ENCODE measurements at places on chromosomes 4 and X.

GRCh38 chr4:95556207-95556859 lies 7.6 kb upstream of the UNC5C start:
- peak; percentile 41 for DNase-seq

- DNase-seq: no peak
These were observed 134.5 kb downstream of the ARHGAP6 start for GRCh38 chrX:11531226-11531625.

DNA sequence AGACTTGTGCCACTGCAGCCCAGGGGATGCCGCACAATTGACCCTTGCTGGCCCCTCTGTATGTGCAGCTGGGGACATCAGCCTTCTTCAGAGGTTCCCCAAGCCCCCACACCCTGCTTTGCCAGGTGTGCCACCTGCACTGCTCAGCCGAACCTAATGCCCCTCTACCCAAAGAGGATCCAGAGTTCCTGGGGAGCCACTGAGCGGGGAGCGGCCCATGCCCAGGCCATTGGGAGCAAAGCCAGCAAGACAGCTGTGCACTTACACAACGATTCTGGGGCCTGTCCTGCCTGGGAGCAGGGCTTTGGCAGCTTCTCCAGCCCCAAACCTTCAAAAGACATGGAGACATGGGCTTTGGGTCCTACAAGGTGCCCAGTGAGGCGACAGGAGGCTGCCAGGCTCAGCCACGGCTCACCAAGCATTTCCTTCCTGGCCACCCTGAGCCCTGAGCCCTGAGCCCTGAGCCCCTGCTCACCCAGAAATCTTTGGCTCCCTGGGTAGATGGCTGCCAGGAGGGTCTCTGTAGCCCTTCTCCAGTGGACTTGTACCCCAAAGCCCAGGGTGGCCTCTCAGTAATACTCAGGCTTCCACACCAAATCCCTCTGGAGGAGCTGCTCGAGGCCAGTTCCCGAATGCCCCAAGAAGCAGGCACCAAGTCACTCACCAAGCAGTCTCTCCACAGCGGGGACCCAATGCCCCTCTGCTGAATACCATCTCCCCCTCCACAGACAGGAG lies 13.0 kb downstream of the PNMA6E start:
- no peak for DNase-seq

DNA sequence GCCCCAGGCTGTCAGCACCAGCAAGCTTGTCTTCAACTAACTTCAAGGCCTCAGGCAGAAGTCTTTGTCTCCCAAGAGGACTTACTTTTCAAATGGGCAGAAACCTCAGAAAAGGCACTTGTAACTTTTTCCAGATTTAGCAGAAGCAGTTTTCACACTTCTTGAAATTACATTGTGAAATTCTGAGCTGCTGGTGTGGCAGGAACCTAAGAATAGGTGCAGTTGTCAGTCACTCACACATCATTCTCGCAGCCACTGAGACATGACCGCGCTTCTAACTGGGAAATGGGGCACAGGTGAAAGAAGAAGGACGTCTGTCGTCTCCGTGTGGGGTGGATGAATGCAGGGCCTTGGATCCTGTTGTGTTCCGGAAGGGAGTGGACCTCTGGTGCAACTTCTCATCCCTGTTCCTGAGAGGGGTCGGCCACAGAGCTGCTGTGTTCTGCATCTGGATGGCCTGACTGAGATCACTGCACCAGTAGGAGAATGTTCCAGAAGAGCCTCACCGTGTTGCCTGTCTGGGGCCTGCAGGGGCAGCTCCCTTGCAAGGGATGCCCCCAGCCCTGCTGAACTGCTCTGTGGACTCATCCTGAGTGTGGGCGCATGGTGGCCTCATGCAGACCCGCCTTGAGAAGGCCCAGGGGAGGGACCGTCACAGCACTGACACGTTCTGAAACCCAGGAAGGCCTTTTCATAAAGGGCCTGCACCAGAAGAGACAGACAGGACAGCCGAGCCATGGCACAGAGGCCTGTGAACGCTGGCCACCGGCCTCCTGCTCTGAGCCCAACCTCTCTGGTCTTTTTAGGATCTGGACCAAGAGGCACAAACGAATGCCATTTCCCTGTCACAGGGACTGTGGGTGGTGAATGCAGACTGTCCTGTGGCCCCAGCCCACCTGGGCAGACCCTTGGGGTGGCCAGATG lies 18.7 kb downstream of the NAT8L start:
- DNase-seq: no peak

- no peak for DNase-seq
These were observed 36.0 kb downstream of the FUNDC1 start for GRCh38 chrX:44506678-44507077.

- no peak for DNase-seq
These were observed 8.5 kb downstream of the OGT start for GRCh38 chrX:71541210-71542022.

GRCh38 chrX:41337140-41337539 lies 3.2 kb downstream of the DDX3X start:
- no peak for DNase-seq

Data from urothelium cell line (cell line).